ENCODE measurements at places on chromosomes 1 and 21. TPM values are rescaled to one million over a fixed set of nuclear protein-coding genes. Genes with fewer than 3 reads are reported as not detected.
A peak's percentile ranks its signal among the peaks of the same experiment; 100 is the strongest.

The ANKRD34A gene
- polyA plus RNA-seq = 1.8 TPM

The AXDND1 gene
- polyA plus RNA-seq = not detected

The S100A14 gene
- polyA plus RNA-seq = 4.3 TPM

GRCh38 chr1:81209461-81209860 lies 591.3 kb upstream of the ADGRL2 start:
- DNase-seq = no peak

- no peak for DNase-seq
Measured at GRCh38 chr1:181120924-181121323, 32.4 kb downstream of the IER5 start.

GRCh38 chr1:241464985-241465384 lies 54.6 kb downstream of the FH start:
- no peak for DNase-seq

GRCh38 chr1:109483672-109484518 lies at the start of gene ATXN7L2:
TSS of gene ATXN7L2 (plus strand) at chr1:109483905. CDS start at chr1:109483954, 49 bp downstream.
- DNase-seq = peak; percentile 97

The DMRTA2 gene
- polyA plus RNA-seq = 0.05 TPM

- DNase-seq = no peak
Measured at GRCh38 chr1:30385246-30385995, 338.0 kb downstream of the MATN1 start.

The PHF13 gene
- 4.8 TPM for polyA plus RNA-seq
